Prostate gland (tissue), 2 donors: ENCODE measurements at places on chromosomes 1 and 21. TPM values are rescaled to one million over a fixed set of nuclear protein-coding genes. Genes with fewer than 3 reads are reported as not detected.
A peak's percentile ranks its signal among the peaks of the same experiment; 100 is the strongest.

TDRD5 gene
- total RNA-seq: 3.8 TPM

- no peak for DNase-seq
- H3K4me1 ChIP-seq: no peaks in the 10 kb centered on the region
- no peak overlapping the region for H3K27ac ChIP-seq
- H3K27me3 ChIP-seq: no peaks in the 10 kb centered on the region
- H3K4me3 ChIP-seq: no peak overlapping the region
- H3K36me3 ChIP-seq: no peaks in the 10 kb centered on the region
Observed at GRCh38 chr1:221011145-221011544, 131.9 kb downstream of the HLX start.

DNA sequence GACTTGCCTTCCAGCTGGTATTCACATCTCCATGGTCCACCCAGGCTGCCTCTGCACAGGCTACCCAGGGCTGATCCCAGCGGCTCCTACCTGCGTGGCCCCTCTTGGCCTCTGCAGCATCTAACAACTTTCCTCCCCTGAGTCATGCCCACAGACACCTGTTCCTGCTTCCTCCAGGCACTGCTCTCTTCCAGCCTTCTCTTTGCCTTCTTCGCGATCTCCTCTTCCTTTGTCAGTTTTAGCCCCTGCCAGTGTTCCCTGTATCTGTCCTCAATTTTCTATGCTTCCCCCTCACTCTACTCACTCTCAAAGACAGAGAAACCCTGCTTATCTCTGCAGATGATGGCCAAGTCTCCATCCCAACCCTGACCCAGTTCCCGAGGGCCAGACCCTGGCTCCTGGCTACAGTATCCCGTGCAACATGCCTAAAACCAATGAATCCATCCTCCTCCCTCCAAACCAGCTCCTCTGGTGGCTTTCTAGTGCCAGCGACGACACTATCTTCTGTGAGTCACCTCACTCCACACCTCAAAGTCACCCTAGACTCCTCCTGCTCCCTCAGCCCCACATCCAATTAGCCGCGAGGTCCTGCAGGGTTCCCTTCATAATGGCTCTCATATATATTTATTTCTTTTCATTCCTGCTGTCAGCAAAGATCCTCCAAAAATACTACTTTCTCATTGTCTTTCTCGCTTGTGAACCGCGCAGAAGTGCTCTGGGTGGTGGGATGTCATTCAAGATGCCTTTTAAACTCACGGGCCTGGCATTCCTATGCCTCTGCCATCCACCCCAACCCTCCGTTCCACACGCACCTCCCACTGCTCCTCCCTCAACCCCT is 259.2 kb downstream of the TOMM20 start:
- no peaks in the 10 kb centered on the region for H3K36me3 ChIP-seq
- H3K4me1 ChIP-seq: no peaks in the 10 kb centered on the region
- H3K27ac ChIP-seq: no peak overlapping the region
- H3K27me3 ChIP-seq: no peaks in the 10 kb centered on the region

DNA sequence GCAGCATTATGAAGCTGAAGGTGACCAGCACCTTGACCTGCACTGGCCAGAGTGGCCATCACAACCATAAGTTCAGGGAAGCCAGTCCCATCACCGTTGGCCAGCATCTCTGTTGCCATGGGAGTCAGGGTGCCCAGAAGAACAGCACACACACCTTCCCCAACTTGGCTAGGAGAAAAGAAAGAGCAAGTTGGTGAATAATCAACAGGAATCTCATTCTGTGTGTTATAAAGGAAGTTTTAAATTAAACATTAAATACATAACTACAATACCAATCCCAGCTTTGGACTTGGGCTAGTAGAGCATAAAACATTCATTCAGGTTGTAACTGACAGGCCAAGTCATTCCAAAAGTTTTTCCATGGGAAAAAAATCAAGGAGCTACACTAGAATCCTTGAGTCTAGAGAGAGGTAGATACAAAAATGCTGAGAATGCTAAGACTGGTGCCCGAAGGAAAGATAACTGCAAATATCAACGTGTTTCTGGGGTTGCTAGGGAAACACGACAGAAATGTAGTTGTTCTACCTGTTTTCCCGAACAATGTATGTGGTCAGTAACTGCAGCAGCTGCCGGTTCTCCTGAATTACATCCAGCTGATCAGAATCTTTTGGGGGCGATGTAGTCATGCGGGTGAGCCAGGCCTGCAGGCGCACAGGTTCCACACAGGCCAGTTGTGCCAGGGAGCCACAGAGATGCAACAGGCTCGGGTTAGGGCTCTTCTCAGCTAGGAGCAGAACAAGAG is 45.6 kb downstream of the UBR4 start:
- H3K4me1 ChIP-seq: peaks cover 3% of the 10 kb centered on the region
- H3K4me3 ChIP-seq: no peak overlapping the region
- peaks cover 6% of the 10 kb centered on the region for H3K36me3 ChIP-seq

DNAJC11 gene
- total RNA-seq: 32.9 TPM

C1orf115 gene
- total RNA-seq: 26.9 TPM

DNA sequence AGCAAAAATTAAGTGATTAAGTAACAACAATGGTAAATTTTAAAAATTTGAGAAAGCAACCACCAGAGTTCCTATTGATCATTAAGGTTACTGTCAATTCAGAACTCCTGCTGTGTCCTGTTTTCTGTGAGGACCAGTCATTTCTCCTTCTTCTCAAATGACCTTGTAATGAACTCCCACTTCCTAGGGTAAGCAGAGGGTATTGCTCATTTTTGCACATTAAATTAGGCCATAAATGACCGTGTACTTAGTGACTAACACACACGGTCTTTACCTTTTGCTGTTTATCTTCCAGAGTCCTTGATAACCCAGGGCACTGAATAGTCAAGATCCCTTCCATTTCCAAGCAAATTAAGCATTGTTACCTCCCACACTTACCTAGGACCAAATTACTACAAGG is 227.5 kb upstream of the LYPLAL1 start:
- no peak overlapping the region for H3K4me3 ChIP-seq
- H3K4me1 ChIP-seq: peaks cover 3% of the 10 kb centered on the region
- no peak overlapping the region for H3K27ac ChIP-seq
- H3K36me3 ChIP-seq: no peaks in the 10 kb centered on the region

DNA sequence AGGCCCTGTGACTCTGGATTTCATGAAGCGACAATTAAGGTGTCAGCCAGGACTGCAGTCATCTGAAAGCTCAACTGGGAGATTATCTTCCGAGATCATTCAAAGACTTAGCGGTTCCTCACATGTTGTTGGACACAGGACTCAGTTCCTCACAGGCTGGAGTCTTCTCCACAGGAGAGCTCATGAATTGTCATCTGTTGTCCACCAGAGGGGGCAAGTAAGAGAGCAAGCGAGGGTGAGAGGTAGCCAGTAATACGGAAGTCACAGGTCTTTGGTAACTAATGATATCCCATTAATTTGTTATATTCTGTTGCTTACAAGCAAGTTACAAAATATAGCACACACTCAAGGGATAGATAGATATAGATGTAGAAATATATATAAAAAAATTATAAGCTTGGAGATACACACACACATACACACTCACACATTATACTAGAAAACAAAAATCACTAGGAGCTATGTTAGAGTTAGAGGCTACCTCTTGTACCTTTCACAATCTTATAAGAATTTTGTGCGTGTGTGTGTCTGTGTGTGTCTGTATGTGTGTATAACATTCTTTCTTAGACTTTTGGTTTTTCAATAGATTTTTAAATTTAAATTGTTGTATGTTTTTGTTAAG is 1695.3 kb downstream of the BRINP3 start:
- H3K27ac ChIP-seq: no peak overlapping the region
- no peaks in the 10 kb centered on the region for H3K4me1 ChIP-seq
- no peak overlapping the region for H3K4me3 ChIP-seq
- DNase-seq: no peak

DNA sequence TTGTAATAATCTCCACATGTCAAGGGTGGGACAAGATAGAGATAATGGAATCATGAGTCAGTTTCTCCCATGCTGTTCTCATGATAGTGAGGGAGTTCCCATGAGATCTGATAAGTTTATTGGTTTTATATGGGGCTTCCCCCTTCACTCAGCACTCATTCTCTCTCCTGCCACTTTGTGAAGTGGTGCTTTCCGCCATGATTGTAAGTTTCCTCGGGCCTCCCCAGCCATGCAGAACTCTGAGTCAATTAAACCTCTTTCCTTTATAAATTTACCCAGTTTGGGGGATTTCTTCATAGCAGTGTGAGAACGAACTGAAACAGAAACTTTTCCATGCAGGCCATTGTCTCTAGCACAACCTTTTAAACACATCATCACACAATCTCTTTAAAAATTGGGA is 221.5 kb upstream of the BRINP3 start:
- DNase-seq: no peak
- no peak overlapping the region for H3K4me3 ChIP-seq
- H3K36me3 ChIP-seq: no peaks in the 10 kb centered on the region
- H3K27ac ChIP-seq: no peak overlapping the region
- H3K27me3 ChIP-seq: no peaks in the 10 kb centered on the region

DNA sequence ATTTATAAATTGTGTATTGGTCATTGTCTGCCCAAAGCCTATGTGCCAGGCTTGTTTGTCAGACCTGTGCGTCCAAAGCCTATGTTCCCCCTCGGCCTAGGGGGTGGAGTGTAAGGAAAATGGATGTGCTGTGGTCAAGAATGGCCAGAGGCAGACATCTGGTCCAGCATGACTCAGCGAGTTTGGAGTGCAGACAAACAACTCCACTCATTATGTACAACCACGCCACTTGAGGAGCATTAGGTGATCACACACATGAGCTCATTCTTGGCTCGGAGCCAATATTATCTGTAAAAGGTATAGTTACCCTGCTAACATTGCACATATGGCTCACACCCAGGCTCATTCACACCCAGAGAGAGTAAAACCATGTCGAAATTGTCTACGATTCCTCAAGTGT is 1047.6 kb upstream of the ADGRL4 start:
- H3K4me3 ChIP-seq: no peak overlapping the region
- H3K36me3 ChIP-seq: no peaks in the 10 kb centered on the region
- H3K4me1 ChIP-seq: no peaks in the 10 kb centered on the region
- no peak for DNase-seq
- no peak overlapping the region for H3K27ac ChIP-seq
- no peaks in the 10 kb centered on the region for H3K27me3 ChIP-seq

DNA sequence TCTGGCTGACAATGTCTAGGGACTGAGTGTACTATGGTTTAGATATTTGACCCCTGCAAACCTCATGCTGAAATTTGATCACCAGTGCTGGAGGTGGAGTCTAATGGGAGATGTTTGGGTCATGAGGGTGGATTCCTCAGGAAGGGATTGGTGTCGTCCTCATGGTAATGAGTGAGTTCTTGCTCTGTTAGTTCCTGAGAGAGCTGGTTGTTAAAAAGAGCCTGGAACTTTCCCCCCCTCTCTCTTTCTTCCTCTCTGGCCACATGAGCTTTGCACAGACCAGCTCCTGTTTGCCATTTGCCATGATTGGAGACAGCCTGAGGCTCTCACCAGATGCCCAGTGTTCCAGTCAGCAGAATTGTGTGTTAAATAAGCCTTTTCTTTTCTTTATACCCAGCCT is 36.6 kb upstream of the CNIH3 start:
- no peak for DNase-seq
- H3K27ac ChIP-seq: no peak overlapping the region
- H3K4me1 ChIP-seq: no peaks in the 10 kb centered on the region
- H3K36me3 ChIP-seq: no peaks in the 10 kb centered on the region
- no peak overlapping the region for H3K4me3 ChIP-seq

- H3K27ac ChIP-seq: peak overlapping the region; percentile 66
- peak overlapping the region; percentile 60 for H3K4me3 ChIP-seq
- peak; percentile 9 for DNase-seq
- H3K36me3 ChIP-seq: no peaks in the 10 kb centered on the region
Observed at GRCh38 chr1:33180911-33181890, 642 bp downstream of the TRIM62 start.

IPO9 gene
- total RNA-seq: 16.9 TPM

PCNX2 gene
- 8.4 TPM for total RNA-seq

GRCh38 chr1:169860750-169861149 is 32.9 kb downstream of the SCYL3 start:
- H3K4me3 ChIP-seq: no peak overlapping the region
- H3K4me1 ChIP-seq: no peaks in the 10 kb centered on the region

GRCh38 chr1:166031932-166032571 is 134.7 kb downstream of the FAM78B start:
- DNase-seq: no peak
- H3K36me3 ChIP-seq: no peaks in the 10 kb centered on the region
- no peaks in the 10 kb centered on the region for H3K27me3 ChIP-seq
- H3K4me1 ChIP-seq: no peaks in the 10 kb centered on the region
- H3K4me3 ChIP-seq: no peak overlapping the region

GRCh38 chr1:168676861-168677260 is 52.1 kb downstream of the DPT start:
- no peak overlapping the region for H3K27ac ChIP-seq
- no peaks in the 10 kb centered on the region for H3K36me3 ChIP-seq
- no peak for DNase-seq

- H3K4me3 ChIP-seq: no peak overlapping the region
- DNase-seq: no peak
- H3K4me1 ChIP-seq: no peaks in the 10 kb centered on the region
Observed at GRCh38 chr1:33097137-33097611, 16.2 kb downstream of the AZIN2 start.

DNA sequence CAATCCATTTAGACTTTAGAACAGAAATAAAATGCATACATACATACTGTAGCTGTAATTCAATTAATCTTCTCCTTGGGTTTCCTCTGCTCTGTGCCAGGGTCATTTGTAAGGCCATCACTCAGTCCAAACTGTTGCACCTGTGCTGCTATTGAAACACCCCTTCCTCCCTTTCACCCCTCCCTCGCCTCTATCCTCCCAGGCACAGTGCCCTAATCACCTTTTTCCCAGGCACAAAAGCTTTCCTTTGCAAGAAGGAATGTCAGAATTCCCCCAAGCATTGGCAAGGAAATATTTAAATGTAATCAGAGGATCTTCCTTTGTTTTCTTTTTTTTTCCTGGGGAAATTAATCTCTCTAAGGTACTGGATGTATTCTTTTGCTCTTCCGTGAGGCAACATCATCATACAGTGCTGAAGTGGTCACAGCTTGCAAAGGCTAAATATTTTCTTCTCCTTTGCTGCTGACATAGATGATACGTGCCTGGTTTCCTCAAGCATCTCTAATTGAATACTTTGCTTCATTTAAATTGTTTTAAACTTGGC is 339.3 kb upstream of the NR5A2 start:
- H3K27ac ChIP-seq: no peak overlapping the region
- no peak overlapping the region for H3K4me3 ChIP-seq
- no peak for DNase-seq
